Right atrium auricular region (tissue), 2 donors: ENCODE measurements at places on chromosomes 7 and 10. TPM values are rescaled to one million over a fixed set of nuclear protein-coding genes. Genes with fewer than 3 reads are reported as not detected.

DPYSL4 gene
- 3.4 TPM for total RNA-seq

FASTK gene
- total RNA-seq: 85.9 TPM

OR13A1 gene
- not detected for total RNA-seq

- no peak for DNase-seq
- H3K4me3 ChIP-seq: no peak overlapping the region
Measured at GRCh38 chr7:154212861-154213260, 160.7 kb downstream of the DPP6 start.

GRCh38 chr10:132728321-132728720 is 57.6 kb downstream of the NKX6-2 start:
- no peaks in the 10 kb centered on the region for H3K27me3 ChIP-seq
- no peak overlapping the region for H3K4me3 ChIP-seq
- H3K36me3 ChIP-seq: peaks cover 8% of the 10 kb centered on the region
- DNase-seq: no peak

DNA sequence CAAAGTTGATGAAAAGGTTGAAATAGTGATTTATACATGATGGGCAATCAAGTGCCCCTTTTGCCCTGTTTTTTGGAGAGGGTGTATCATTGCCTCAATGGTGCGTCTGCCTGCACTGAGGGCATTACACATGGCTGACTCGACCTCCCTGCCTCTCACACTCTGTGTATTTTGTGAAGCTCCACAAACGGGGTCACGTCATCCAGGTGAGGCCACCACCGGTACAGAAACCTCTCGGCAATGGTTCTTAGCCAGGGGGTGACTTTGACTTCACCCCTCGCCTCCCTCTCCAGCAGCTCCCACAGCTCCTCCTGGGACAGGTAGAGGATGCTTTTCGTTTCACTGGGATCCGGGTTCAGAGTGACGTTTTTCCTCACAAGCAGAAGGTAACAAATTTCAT is 6.3 kb downstream of the IDI2 start:
- DNase-seq: peak; percentile 42
- no peak overlapping the region for H3K4me3 ChIP-seq
- H3K27me3 ChIP-seq: no peaks in the 10 kb centered on the region
- peaks cover 35% of the 10 kb centered on the region for H3K36me3 ChIP-seq
- no peak overlapping the region for H3K27ac ChIP-seq

DNA sequence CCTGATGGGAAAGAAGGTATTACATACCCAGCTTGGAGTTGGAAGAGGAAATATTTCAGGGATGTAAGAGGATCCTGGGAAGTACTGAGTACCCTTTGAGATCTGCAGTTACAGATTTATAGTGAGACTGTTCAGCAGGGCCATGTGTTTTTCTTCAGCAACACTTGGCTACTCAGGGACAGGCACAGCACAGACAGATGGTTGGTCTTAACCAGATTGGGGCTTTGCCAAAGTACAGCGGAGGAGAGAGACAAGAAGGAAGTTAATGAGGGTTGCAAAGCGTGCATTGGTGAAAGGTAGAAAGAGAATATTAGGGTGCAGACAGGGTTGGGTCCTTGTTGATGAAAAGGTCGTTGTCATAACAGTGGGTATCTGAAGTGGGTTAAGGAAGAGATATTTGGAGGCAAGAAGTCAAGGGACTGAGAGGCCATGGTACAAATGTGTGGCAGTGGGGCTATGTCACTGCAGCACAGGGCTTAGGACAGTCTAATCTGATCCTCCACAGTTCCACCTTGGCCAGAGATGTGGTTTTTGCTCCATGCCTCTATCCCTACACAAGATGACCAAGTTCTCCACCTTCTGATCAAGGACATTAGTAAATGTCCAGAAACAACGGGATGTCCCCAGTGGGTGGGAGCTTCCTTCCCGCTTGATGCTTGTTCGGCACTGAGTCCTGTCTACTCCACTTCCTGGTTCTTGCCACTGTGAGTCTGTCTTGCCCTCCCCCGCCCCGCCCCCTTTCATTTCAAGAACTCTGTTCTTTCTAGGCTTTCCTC is 18.9 kb upstream of the DNAJC1 start:
- DNase-seq: peak; percentile 60
- H3K36me3 ChIP-seq: no peaks in the 10 kb centered on the region
- H3K4me3 ChIP-seq: no peak overlapping the region
- no peak overlapping the region for H3K27ac ChIP-seq

GRCh38 chr7:47484457-47484856 is 97.5 kb downstream of the TNS3 start:
- no peaks in the 10 kb centered on the region for H3K27me3 ChIP-seq
- no peaks in the 10 kb centered on the region for H3K4me1 ChIP-seq
- H3K4me3 ChIP-seq: no peak overlapping the region

GRCh38 chr7:127158659-127159058 is 94.1 kb downstream of the GRM8 start:
- H3K4me3 ChIP-seq: no peak overlapping the region
- H3K27me3 ChIP-seq: no peaks in the 10 kb centered on the region
- DNase-seq: no peak
- H3K27ac ChIP-seq: no peak overlapping the region
- H3K36me3 ChIP-seq: no peaks in the 10 kb centered on the region
